ENCODE measurements at places on chromosomes 7 and 10.

- no peak overlapping the region for H3K4me3 ChIP-seq
- no peak for DNase-seq
- H3K27me3 ChIP-seq = no peaks in the 10 kb centered on the region
- no peaks in the 10 kb centered on the region for H3K36me3 ChIP-seq
Observed at GRCh38 chr10:112022196-112022595, 161.4 kb downstream of the GPAM start.

DNA sequence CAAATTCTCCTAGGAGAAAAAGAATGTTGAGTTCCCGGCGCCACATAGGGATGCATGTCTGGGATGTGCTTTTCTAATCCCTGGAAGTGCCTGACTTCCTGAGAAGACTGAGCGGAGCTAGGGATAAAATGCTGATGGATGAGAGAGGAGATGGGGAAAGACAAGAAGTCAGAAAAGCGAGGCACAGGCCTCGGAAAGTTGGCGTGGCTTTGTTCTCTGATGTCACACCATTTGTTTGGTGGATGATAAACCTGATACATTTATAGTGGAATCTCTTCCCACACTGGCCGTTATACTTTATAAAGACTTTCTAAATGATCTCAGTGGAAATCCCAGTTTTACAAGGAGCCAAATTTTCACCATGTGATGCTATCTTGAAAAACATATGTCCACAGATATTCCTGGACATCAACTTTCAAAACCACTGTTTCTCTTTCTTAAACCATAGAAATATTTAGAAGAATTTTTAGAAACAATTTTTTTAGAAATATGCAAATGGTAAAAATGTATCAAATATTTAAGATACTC lies 188.8 kb upstream of the SVIL start:
- no peak overlapping the region for H3K27ac ChIP-seq
- H3K4me3 ChIP-seq = no peak overlapping the region
- H3K27me3 ChIP-seq = no peaks in the 10 kb centered on the region
- no peak for DNase-seq
- H3K36me3 ChIP-seq = no peaks in the 10 kb centered on the region

DNA sequence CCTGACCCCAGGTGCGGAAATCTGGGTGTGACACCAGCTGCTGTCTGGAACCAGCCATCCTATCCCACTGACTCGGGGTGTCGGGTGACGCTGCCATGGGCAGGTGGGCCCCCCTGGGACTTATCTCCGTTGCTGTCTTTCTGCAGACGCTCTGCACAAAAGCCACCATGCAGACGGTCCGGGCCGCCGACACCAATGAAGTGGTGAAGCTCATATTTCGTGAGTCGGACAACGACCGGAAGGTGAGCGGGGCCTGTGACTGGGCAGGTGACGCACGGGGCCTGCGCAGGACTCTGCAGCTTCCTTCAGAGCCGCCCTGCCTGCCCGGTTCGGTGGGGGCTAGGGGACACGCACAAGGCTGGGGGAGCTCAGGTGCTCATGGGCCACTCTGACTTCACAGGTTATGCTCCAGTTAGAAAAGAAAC lies 36.6 kb downstream of the NKX6-2 start:
- no peak for DNase-seq
- H3K27ac ChIP-seq = no peak overlapping the region
- peaks cover 42% of the 10 kb centered on the region for H3K36me3 ChIP-seq
- no peak overlapping the region for H3K4me3 ChIP-seq
- no peaks in the 10 kb centered on the region for H3K27me3 ChIP-seq

DNA sequence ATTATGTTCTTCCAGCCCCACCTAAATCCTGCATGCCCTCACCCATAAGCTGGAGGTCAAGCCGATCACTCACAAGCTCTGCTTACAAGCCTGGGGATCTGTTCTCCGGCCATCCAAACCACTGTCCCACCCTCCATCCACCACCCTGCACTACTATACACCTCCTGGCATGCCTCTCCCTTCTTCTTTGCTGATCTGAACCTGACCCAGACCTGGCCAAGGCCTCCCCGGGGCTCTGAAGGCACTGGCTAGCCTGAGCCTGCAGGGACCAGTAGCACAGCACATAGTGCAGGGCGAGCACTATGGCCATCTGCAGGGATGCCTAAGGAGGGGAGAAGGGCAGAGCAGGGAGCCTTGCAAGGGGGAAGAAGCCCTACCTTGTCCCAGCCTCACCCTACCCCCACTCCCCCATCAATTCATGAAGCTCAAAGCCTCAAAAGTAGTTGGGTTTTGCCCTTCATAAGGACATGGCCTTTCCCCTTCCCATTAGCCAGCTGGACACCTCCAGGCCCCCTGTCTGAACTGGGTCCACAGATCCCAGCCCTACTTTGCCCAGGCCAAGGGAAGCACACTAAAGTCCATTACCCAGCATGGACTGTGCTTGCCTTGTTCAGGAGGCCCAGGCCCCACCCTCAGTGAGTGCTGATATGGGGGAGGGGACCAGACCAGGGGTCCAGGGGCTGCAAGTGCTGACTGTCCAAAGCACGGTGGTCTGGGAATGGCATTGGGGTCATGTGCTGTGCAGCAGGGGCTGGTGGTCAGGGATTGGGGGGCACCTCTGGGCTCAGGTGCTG lies 29.6 kb downstream of the CHAT start:
- peaks cover 36% of the 10 kb centered on the region for H3K27me3 ChIP-seq
- no peaks in the 10 kb centered on the region for H3K4me1 ChIP-seq
- no peak overlapping the region for H3K4me3 ChIP-seq
- no peaks in the 10 kb centered on the region for H3K36me3 ChIP-seq
- no peak overlapping the region for H3K27ac ChIP-seq

DNA sequence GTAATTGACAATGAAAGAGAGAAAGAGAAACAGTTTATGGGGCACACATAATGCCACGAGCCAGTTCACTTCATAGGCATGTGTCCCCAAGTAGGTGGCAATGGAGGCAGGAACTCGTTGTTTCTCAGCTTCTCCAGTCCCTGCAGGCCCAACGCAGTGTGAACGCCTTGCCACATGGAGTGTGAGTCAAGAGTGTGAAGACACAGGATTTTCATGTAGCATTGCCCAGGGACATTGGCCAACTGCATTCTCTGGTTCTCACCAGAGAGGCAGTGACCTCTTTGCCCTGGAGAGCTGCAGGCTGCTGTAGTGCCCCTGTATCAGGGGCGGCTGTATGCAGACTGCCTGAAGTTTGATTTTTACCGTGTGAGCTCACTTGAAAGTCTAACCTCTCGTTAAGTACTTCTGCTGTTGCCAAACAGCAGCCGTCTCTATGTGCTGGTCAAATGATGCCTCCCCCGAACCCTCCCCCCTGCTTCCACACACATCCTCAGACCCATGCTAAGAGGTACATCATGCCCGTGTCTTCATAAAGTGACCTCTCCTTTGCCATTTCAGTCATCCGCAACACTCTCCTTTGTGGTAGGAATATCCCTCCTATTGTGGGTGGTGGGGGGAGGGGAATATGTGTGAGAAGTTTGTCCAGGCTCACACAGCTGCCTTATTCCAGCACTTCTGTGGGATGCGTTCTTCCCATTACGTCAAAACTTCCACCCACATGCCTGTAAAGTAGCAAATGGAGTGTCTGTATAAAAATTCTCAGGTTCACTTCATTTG lies 12.7 kb downstream of the LRRC18 start:
- no peaks in the 10 kb centered on the region for H3K4me1 ChIP-seq
- H3K27ac ChIP-seq = no peak overlapping the region
- H3K4me3 ChIP-seq = no peak overlapping the region
- no peak for DNase-seq
- no peaks in the 10 kb centered on the region for H3K36me3 ChIP-seq

DNA sequence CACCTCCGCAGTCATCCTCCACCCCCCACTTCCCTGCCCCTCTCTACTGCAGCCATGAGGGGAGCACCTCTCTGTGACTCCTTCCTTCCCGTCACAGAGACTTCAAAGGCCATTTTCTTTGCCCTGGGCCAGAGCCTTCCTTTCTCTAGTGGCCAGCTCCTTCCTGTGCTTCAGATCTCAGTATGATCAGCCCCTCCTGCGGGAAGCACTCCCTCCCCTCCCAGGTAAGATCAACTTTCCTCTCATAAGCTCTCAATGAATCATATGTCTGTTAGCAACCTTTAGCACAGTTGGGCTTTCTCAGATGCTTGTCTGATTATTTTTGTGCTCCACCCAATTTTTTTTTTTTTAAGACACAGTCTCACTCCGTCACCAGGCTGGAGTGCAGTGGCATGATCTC lies 241.0 kb upstream of the PRSS1 start:
- no peaks in the 10 kb centered on the region for H3K27me3 ChIP-seq
- no peak overlapping the region for H3K27ac ChIP-seq
- no peaks in the 10 kb centered on the region for H3K4me1 ChIP-seq
- H3K4me3 ChIP-seq = no peak overlapping the region

DNA sequence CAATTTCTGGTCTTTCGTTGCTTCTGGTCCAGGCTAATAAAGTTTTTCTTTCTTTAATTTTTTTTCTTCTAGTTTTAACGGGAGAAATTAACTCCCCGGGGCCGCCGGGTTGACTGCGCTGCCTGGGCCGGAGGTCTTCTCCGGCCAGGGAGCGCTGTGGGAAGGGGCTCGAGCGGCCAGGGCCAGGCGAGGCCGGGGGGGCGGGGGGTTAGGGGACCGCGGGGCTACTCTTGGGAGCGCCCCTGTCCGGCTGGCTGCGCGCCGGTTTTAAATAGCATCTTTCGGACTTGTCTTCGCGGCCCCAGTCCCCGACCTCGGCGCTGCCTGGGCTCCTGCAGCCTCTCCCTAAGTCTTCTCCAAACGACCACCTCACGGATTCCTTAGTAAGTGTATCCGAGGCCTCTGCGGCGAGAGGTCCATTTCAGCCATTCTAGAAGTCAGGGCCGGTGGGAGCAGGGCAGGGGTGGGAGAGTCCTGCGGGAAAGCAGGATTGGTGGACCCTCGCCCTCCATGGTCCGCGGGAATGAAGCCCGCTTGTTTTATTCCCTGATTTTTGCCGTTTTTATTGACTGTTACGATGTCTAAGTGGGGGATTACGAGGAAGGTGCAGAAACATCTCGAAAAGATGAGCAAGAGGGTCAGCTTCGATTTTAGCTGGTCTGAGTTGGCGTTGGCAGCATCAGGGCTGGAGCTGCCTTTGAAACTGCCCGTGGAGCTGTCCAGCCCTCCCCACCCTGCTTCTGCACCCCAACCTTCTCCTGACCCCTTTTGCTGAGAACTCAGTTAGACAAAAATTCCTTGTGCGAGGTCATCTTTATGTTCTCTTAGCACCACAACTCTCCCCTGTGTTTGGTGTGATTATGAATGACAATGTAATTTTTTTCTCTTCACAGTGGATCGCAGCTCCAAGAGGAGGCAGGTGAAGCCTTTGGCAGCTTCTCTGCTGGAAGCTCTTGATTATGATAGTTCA lies 555 bp downstream of the PHF14 start:
- no peak for DNase-seq
- H3K27ac ChIP-seq = peak overlapping the region; percentile 87
- H3K4me1 ChIP-seq = peaks cover 12% of the 10 kb centered on the region
- peak overlapping the region; percentile 83 for H3K4me3 ChIP-seq
- no peaks in the 10 kb centered on the region for H3K27me3 ChIP-seq
- H3K36me3 ChIP-seq = peaks cover 8% of the 10 kb centered on the region

DNA sequence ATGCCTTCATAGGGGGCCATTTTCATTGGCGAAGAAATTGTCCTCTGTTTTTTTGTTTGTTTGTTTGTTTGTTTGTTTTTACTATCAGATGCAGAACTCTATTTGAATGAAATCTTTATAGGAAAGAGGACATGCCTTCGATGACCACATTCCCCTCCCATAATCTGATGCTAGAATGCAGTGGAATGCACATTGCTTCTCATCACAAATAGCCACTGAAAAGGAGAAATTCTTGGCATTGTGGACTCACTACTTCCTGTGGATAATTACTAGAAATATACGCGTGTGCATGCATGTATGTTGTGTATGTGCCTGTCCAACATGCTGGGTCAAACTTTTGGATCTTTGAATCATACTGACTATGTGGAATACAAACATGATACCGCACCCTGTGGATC lies 70.5 kb upstream of the SFMBT2 start:
- H3K36me3 ChIP-seq = no peaks in the 10 kb centered on the region
- H3K4me3 ChIP-seq = no peak overlapping the region
- H3K27ac ChIP-seq = no peak overlapping the region

DNA sequence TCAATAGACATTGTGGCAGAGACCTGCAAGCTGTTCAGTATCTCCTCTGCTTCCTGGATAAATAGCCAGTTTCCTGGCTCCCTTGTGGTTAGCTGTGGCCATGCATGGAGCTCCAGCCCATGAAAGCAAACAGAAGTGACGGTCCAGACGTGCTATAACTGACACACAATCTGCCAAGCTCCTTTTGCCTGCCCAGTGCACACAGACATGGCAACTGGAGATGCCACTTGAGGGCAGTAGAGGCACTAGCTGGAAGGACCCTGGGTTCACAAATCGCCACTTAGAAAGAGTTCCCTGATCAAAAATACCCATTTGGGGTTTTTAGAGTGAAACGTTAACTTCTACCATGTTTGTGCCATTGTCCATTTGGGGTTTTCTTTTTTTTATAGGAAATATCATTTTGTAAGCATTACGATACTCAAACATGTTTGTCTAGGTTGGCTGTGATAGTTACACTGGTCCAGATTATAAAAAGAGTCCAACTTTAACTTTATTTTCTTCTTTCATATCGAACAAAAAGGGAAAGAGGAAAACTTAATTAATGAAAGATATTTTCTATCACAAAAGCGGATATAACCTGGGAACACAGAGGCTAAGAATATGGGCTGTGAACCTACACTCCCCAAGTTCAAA lies 31.3 kb downstream of the KIN start:
- H3K27ac ChIP-seq = no peak overlapping the region
- H3K27me3 ChIP-seq = no peaks in the 10 kb centered on the region
- H3K4me1 ChIP-seq = no peaks in the 10 kb centered on the region
- no peak overlapping the region for H3K4me3 ChIP-seq
- DNase-seq = no peak
- peaks cover 97% of the 10 kb centered on the region for H3K36me3 ChIP-seq

DNA sequence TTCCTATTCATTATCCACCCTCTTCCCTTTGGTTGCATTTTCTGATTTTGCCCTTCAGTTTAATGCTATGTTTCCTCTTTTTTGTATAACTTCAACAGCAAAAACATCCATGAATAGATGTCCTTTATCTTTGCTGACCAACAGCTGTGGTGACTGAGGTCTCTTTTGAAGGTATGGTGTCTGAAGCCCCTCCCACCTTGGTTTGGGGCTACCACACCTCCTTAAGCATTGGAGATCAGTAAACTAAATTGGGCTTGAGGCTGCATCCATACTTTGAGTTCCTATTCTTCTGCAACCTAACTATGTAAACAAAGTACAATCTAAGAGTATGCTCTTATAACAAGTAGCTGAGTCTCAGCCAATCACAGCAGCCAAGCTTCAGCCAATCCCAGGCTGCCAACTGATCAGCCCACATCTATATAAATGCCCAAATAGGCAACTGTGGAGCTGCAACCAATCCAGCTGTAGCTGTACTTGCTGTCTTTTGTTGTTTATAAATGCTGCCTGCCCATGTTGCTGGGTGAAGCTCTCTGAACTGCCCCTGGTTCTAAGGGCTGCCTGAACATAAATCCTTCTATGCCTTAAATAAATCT lies 69.4 kb upstream of the PDLIM1 start:
- no peak overlapping the region for H3K27ac ChIP-seq
- H3K36me3 ChIP-seq = peaks cover 15% of the 10 kb centered on the region
- no peak overlapping the region for H3K4me3 ChIP-seq
- peaks cover 31% of the 10 kb centered on the region for H3K4me1 ChIP-seq
- H3K27me3 ChIP-seq = no peaks in the 10 kb centered on the region
